Brain pericyte (primary cell): ENCODE measurements at places on chromosomes 11 and 22.

DNA sequence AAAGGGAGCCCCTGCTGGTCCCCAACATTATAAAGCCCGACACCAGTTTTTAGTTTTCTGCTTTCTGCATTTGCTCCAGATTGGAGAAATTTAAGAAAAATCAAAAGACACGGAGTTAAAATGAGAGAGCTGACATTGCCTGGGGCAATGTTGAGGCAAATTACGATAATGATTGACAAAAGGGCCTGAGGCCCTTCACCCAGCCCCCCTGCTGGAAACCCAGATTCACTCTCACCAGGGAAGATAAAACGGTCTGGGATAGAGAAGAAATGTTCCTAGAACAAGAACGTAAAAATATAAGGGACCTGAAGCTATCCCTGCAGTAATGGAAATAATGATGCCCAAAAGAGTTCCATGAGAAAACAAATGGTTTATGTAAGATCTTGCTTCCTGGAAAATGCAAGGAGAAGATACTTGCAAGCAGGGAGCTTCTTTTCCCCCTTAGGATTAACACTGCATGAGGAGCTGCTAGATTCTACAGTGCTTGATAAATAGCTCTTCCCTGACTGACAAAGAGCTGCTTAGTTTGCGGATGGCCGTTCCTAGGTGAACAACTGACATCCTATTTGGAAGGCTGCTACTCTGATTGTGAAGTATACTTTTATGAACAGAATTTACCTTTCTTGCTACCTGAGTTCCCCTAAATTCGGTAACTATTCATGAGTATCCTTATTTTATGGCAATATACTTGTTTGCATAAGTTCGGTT, 40.6 kb upstream of the GNAZ start:
- no peak for DNase-seq

DNA sequence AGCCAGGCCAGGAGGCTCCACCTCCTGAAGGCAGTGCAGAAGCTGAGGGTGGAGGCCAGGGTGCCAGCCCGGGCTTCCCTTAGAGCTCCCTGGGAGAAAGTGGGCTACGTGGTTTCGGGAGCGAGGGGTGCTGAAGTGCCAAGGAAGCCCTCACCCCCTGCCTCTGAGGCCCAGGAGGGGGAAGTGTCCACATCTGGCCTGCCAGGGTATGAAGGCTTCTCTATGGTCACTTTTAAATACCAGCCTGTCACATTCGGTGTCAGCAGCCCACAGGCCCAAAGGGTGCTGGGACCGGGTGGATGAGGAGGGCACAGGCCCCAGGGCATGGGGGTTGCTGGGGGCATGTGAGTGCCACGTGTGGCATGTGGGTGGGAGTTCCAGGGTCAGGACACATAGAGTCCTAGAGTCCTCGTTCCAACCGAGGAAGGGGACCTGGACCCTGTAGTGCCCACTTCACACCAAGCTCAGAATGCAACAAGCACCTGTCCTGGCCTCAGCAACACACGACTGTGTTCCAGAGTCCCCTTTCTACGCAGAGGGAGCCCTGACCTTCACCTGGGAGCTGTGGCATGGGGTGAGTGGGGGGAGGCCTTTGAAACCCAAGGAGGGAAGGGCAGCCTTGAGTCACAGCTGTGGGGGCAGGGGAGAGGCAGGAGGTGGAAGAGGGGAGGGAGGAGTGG, 1.7 kb downstream of the SHISA8 start:
- no peak for DNase-seq

DNA sequence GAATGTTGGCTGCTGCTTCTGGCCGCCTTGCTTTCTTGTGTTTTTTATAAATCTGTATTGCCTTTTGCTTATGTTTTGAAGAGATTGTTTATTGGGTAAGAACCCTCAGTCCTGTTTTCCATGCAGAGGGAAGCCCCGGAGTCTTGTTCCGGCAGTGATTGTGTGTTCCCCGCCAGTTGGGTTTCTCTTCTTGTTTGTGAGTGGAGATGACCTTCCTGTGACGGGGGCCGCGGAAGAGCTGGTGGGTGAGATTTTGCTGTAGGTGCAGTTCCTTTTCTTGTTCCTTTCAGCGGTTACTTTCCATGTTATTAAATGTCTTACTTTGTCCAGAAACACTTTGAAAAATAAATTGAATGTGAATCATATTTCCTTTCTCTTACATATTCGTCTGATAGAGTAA, 8.3 kb downstream of the TBC1D22A start:
- DNase-seq: no peak

DNA sequence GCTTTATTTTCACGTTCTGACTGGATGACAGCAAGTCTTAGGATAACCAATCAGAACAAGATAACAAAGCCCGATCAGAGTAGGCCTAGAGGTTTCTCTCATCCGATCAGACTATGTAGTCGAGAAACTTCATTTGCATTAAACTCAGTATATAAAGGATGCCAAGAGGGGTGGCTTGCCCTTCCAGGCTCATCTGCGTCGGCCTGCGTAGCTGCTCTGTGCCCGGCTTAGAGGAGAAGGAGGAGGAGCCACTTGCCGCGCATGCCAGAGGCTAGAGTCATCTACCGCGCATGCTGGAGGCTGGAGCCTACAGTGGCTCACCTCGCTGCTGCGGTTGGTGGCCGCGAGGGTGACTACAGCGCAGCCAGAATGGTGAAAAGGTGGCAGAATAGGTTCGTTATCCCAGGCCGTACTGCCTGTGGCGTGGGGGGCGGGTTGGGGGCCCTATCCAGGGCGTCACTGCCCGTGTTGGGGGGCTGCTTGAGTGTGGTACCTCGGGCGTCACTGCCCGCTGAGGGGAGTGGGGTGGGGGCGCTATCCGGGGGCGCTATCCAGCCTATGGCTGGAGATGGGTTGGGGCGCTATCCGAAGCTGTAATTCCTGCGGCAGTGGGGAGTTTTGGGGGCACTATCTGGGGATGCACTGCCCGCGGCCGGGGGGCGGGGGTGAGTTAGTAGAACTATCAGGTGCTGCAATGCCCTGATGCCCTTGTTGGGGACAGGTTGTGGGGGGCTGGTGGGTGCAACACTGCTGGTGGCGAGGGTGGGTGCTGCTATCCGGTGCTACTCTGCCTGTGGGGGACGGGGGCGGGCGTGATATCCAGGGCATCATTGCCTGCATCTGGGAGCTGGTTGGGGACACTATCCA, at the start of gene RFPL2:
Gene RFPL2 (minus strand): TSS at position 218 of the 867 bp plus-strand sequence. CDS start 2,622 bp downstream, outside the sequence.
- DNase-seq: no peak

- no peak for DNase-seq
Observed at GRCh38 chr11:64516226-64516625, 74.8 kb upstream of the SLC22A12 start.

DNA sequence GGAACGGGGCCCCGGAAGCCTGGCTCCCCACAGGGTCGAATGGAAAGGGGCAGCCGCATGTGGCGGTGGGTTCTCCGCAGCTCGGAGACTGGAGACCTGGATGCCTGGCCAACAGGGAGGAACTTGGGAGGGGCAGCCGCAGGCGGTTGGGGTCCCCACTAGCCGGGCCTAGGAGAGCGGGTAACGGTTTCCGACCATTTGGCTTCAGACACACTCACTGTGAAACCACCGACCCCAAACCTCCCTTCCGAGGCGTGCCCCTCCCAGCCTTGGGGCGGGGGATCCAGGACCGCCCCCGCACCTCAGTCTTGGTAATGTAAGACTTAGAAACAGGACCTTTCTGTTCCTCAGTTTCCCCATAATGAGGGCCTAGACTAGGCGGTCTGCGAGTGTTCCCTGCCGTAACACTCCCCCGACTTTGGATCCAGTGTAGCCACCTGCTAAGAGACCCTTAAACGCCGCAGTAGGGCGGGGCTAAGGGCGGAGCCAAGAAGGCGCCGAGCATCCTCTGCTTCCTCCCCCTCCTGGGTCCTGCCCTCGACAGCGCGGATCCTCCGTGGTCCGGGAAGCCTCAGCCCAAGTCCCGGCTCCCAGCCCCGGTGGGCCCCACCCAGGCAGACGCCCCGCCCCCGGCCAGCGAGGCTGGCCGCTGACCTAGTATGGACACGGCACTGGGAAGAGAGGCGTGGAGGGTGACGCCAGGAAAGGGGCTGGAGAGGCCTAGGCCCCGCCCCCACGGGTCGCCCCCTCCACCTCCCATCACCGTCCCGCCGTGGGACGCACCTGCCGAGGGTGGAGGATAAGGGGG, 1.8 kb upstream of the RASGRP2 start:
- DNase-seq: no peak

GRCh38 chr11:20000351-20001134, 159.7 kb downstream of the DBX1 start:
- DNase-seq: no peak

- DNase-seq: no peak
Observed at GRCh38 chr11:47941907-47942558, 38.3 kb upstream of the PTPRJ start.

DNA sequence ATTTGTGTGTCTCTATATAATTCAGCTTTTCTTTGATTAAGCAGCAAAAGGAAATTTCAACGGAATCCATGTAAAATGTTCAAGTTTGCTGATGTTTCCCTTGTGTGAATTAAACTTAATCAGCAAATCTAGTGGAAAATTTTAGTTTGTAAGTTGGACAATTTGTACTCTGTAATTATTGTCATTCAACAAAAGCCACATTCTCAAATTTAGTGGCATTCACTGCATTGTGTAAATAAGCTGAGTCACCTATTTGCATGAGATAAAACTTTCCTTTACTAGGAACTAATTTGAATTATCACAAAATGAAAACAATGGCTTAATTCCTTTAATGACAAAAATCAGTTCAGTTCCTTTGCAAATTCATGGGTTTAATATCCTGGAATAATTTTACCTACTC, 784.2 kb upstream of the CCDC179 start:
- no peak for DNase-seq

- no peak for DNase-seq
Observed at GRCh38 chr22:47308886-47309285, 546.4 kb downstream of the TBC1D22A start.

GRCh38 chr11:12235553-12235946, 125.2 kb downstream of the MICAL2 start:
- DNase-seq: no peak

- DNase-seq: no peak
Observed at GRCh38 chr22:45952151-45952550, 24.8 kb downstream of the WNT7B start.

DNA sequence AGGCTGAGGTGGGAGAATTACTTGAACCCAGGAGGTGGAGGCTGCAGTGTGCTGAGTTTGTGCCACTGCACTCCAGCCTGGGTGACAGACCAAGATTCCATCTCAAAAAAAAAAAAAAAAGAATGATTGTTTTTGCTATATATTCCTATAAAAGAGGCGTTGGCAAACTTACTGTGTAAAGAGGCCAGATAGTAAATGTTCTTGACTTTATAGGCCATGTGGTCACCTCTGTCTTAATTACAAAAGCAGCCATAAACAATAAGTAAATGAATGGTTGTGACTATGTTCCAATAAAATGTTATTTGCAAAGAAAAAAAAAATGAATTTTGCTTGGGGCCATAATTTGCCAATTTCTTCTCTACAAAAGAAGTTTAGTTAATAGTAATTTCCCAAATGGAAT, 12.3 kb downstream of the ATM start:
- DNase-seq: no peak

GRCh38 chr11:67593565-67593905, 9.9 kb downstream of the GSTP1 start:
- no peak for DNase-seq

DNA sequence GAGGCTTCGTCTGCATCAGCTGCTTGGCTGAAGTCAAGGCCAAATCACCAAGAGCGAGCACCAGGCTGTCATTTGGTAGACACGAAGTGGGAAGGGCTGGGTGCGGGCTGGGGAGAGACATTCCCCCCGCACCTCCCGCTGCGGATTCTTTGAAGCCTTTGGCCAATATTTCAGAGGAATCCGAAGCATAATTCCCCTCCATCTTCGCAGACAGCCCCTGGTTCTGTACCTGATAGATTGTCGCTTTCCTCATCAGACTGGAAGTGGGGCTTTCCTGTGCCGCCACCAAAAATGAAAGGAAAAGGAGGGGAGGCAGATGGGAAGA, 15.3 kb downstream of the BLID start:
- DNase-seq: no peak

- no peak for DNase-seq
Observed at GRCh38 chr11:87597725-87598124, 560.0 kb downstream of the TMEM135 start.

DNA sequence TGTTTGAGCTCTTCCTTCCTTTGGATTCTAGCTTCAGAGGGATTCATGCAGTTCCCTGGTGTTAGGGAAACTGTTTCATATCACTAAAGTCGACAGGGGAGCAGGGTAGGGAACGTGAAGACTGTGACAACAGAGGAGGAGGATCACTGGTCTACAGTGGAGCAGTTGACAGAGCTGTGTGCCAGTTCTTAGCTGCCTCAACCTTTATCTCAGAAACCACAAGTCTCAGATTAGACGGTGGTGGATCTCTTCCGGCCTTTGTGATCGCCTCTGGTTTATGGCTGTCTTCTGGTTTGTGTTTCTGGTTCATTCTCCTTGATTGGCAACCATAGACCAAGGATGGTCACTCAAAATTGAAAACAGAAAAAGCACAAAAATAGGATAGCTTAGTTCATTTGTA, 538.9 kb upstream of the API5 start:
- DNase-seq: no peak

DNA sequence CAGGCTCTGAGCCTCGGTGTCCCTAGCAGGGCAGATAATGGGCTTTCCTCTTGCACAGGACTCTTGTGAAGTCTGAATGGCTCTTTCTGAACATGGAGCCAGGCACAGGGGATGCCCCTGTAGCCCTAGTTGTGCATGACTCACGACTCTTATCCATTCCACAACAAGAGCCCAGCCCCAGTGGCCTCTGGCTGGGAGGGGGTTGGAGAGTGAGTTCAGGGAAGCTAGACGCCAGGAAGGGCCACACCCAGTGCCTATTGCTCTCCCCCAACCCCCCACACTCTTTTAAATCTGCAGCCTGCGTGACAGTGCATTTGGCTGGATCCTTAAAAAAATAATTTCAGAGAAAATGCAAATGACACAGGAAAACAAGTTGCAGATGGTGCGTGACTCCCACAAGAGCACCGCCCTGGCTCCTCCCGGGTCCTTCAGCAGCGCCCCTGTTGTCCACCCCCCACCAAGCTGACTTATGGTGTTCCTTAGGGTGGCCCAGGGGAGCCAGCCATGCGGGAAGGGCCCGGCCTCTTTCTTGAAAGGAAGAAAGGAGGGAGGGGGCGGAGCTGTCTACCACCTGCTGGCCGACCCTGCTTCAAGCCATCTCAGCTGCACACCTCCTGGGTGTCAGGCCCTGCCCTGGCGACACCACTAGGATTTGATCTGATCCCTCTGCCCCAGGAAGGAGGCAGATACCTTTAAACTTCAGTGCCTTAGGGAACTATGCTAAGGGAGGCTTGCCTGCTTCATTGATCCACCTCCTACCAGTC, 74.7 kb downstream of the MN1 start:
- DNase-seq: no peak

DNA sequence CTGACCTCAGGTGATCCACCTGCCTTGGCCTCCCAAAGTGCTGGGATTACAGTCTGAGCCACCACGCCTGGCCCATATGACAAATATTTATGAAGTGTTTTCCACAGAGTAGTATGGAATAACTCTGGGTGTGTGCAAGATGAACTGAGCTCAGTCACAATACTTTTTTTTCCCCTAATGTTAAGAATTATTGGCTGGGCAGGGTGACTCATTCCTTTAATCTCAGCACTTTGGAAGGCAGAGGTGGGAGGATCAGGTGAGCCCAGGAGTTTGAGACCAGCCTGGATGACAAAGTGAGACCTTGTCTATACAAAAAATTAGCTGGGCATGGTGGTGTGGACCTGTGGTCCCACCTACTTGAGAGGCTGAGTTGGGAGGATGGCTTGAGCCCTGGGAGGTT, 6.4 kb downstream of the PTPRJ start:
- DNase-seq: no peak

- no peak for DNase-seq
Observed at GRCh38 chr11:2276280-2277007, 6.1 kb upstream of the ASCL2 start.
